ENCODE measurements at places on chromosomes 13 and 19.

DNA sequence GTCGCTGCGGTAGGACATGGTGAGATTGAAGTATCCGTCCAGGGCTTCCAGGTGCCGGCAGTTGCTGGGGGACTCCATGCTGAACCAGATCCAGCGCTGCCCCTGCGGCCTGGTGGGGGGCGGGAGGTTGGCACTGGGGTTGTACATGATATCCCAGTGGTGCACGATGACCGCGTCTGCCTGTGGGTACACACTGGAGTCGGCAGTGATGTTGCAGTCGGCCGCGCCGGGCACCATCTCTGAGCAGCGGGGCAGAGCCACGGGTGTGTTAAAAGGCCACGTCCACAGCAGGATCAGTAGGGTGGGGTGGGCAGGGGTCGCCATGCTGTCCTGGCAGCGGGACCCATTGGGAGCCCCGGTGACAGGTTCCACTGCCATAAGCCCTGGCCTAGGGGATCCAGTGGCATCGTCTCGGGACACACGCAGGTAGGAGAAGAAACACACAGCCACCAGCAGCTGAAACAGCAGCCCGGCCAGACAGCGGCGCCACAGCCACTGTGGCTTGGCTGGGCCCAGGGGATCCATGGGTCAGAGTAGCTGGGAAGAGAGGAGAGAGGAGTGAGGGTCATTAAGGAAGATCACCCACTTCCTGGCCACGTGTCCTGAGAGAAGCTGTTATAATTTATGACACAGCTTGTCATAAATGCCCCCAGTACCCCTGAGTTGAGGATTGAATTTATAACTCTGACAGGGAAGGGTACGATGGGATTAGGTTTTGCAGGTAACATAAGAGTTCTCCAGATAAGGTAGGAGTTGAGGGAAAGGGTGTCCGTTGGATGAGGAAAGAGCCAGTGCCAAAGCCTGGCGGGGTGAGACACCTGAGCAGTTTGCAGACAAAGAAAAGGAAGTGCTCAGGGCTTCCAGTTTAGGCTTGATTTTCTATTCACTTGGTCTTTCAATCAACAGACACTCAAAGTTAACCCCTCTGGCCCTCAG, 2.9 kb downstream of the FUT5 start:
- no peak for DNase-seq

GRCh38 chr13:75771818-75772217, 135.7 kb downstream of the LMO7 start:
- DNase-seq, result no peak

DNA sequence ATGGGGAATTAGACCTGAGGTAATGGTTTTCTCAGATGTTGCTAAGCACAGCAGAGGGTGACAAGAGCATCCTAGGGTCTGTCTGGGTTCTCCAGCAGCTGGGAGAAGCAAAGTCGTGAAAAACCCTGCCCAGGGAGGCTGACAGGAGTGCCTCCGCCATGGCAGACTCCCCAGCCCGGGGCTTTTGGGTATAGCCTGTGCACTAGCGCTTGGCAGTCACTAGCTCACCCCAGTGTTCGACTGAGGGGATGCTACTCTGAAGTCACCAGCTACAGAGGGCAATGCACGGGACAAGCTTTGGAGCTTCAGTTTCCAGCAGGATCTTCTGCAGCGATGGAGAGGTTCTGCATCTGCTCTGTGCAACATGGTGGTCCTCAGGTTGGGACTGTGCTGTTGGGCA, 87.5 kb downstream of the ING1 start:
- DNase-seq, result no peak

- no peak for DNase-seq
These were observed 12.1 kb upstream of the CEACAM3 start for GRCh38 chr19:41784312-41784711.

DNA sequence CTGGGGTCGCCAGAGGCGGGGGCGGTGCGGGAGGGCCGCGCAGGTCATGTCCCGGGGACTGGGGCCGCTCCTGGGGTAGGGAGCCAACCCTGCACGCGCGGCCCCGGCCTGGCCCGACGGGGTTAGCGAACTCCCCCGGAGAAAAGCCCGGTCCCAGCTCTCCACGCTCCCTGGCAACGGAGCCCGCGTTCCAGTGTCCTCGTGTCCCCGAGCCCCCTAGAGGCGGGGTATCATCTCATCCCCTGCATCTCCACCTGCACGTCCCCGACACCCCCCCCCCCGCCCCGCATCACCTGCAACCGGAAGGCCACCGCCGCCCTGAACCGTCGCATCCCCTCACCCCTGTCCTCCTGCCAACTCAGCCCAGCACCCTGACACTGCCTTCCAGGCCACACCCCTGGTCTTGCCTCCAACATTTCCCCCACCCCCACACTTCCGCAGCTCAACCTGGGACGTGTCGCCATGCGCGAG, 2.7 kb downstream of the WDR88 start:
- DNase-seq, result peak; percentile 50

Measured in stimulated activated CD4-positive, alpha-beta T cell treated with anti-CD3 and anti-CD28 coated beads, Interleukin-15, amount 100 ng/mL, for 48 hours (primary cell).